Activated naive CD4-positive, alpha-beta T cell treated with anti-CD3 and anti-CD28 coated beads for 36 hours (primary cell): ENCODE measurements at places on chromosomes 2 and 18. TPM values are rescaled to one million over a fixed set of nuclear protein-coding genes. Genes with fewer than 3 reads are reported as not detected.
A peak's percentile ranks its signal among the peaks of the same experiment; 100 is the strongest.

MAP3K2 gene
- total RNA-seq = 27.4 TPM

SIX3 gene
- total RNA-seq = not detected

CREG2 gene
- total RNA-seq = not detected

CFAP221 gene
- not detected for total RNA-seq

C2orf80 gene
- total RNA-seq = not detected

E2F6 gene
- 8.7 TPM for total RNA-seq

SLC11A1 gene
- not detected for total RNA-seq

TUBA3E gene
- total RNA-seq = not detected

NYAP2 gene
- total RNA-seq = not detected

- no peak for DNase-seq
- no peaks in the 10 kb centered on the region for H3K36me3 ChIP-seq
- no peak overlapping the region for H3K27ac ChIP-seq
- H3K4me1 ChIP-seq = no peaks in the 10 kb centered on the region
Observed at GRCh38 chr2:9145109-9145751, 61.4 kb upstream of the ASAP2 start.

- DNase-seq = peak; percentile 38
- no peak overlapping the region for H3K27ac ChIP-seq
Observed at GRCh38 chr2:152134488-152135280, 35.8 kb upstream of the CACNB4 start.

- peaks cover 18% of the 10 kb centered on the region for H3K4me1 ChIP-seq
- no peak overlapping the region for H3K4me3 ChIP-seq
- H3K27me3 ChIP-seq = no peaks in the 10 kb centered on the region
- DNase-seq = no peak
- H3K36me3 ChIP-seq = peaks cover 33% of the 10 kb centered on the region
Observed at GRCh38 chr2:218721934-218722333, 11.3 kb downstream of the TTLL4 start.

- H3K27me3 ChIP-seq = no peaks in the 10 kb centered on the region
- peaks cover 18% of the 10 kb centered on the region for H3K36me3 ChIP-seq
- no peak overlapping the region for H3K27ac ChIP-seq
- DNase-seq = no peak
- no peak overlapping the region for H3K4me3 ChIP-seq
- H3K4me1 ChIP-seq = no peaks in the 10 kb centered on the region
Observed at GRCh38 chr2:3451169-3451568, 68.2 kb downstream of the ADI1 start.

GRCh38 chr2:30886080-30886479, 78.8 kb upstream of the CAPN13 start:
- H3K27ac ChIP-seq = no peak overlapping the region
- no peak overlapping the region for H3K4me3 ChIP-seq
- H3K27me3 ChIP-seq = no peaks in the 10 kb centered on the region
- H3K36me3 ChIP-seq = no peaks in the 10 kb centered on the region

GRCh38 chr2:233060980-233061590, 943 bp downstream of the INPP5D start:
- H3K4me3 ChIP-seq = peak overlapping the region; percentile 98
- DNase-seq = peak; percentile 63
- H3K27me3 ChIP-seq = no peaks in the 10 kb centered on the region
- peak overlapping the region; percentile 98 for H3K27ac ChIP-seq
- H3K36me3 ChIP-seq = peaks cover 14% of the 10 kb centered on the region

GRCh38 chr2:99338029-99338585, 918 bp downstream of the EIF5B start:
- H3K36me3 ChIP-seq = no peaks in the 10 kb centered on the region
- H3K27me3 ChIP-seq = no peaks in the 10 kb centered on the region
- peak; percentile 9 for DNase-seq
- H3K4me3 ChIP-seq = no peak overlapping the region
- H3K4me1 ChIP-seq = peaks cover 56% of the 10 kb centered on the region
- H3K27ac ChIP-seq = no peak overlapping the region

DNA sequence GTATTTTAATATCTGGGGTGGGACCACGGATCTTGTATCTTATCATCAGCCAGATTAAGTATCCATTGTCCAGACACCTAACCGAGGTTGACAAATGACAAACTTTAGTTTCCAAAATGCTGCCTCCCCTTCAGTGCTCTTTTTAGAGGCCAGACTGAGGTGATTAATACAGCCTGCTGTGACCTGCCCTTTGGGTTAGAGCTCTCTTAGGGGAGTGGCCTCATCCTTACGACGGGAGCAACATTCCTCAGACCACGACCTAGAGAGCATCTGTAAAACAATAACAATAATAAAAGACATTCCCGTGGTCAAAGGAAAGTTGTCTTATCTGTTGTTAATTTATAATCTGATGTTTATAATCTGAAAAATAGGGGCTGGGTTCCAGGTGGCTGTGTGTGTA, 405.3 kb downstream of the LPIN1 start:
- H3K27me3 ChIP-seq = no peaks in the 10 kb centered on the region
- no peak overlapping the region for H3K27ac ChIP-seq
- no peaks in the 10 kb centered on the region for H3K36me3 ChIP-seq
- no peak for DNase-seq
- H3K4me1 ChIP-seq = no peaks in the 10 kb centered on the region

DNA sequence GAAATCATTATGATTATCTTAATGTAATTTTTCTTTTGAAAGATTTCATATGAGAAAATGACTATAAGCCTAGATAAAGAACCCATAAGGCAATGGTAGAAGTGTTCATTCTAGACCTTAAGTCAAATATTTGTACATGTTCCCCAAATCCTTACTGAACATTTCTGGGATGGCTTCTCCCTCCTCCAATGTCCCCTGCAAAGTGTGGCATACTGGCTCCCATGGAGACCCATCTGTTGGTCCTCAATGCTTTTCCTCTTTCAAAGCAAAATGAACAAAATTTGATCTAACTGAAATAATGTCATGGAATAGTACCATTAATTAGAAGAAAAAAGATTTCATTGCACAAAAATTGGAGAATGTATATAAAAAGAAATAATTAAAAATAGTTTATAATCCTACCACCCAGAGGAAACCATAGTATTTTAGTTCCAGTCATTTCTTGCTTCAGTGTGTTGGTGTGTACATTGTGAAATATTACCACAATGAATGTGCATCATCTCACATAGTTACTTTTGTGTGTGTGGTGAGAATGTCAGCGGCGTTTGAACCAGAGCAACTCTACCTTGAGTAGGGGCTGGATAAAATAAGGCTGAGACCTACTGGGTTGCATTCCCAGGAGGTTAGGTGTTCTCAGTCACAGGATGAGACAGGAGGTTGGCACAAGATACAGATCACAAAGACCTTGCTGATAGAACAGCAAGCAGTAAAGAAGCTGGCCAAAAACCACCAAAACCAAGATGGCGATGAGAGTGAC, 181.3 kb downstream of the UXS1 start:
- no peak overlapping the region for H3K27ac ChIP-seq
- H3K27me3 ChIP-seq = no peaks in the 10 kb centered on the region
- no peak overlapping the region for H3K4me3 ChIP-seq
- peaks cover 1% of the 10 kb centered on the region for H3K36me3 ChIP-seq

DNA sequence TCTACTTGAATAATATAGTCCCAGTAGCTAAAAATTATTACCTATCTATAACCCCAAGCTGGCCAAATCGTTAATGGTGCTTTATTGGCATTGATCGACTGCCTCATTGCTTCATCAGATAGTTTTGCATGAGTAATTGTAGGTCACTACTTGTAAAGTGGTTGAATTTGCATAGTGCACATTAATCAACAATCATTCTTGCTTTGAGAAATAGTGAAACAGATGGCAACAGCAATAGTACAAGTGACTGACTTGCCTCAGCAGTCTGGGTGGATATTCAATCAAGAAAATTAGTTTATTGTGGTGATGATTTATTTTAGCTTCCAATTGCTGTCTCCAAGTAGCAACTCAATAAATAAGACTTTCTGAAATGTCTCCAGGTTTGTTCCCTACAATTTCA, 117.8 kb upstream of the NRXN1 start:
- no peaks in the 10 kb centered on the region for H3K4me1 ChIP-seq
- DNase-seq = no peak
- no peaks in the 10 kb centered on the region for H3K27me3 ChIP-seq
- H3K36me3 ChIP-seq = no peaks in the 10 kb centered on the region
- H3K27ac ChIP-seq = no peak overlapping the region
- no peak overlapping the region for H3K4me3 ChIP-seq

DNA sequence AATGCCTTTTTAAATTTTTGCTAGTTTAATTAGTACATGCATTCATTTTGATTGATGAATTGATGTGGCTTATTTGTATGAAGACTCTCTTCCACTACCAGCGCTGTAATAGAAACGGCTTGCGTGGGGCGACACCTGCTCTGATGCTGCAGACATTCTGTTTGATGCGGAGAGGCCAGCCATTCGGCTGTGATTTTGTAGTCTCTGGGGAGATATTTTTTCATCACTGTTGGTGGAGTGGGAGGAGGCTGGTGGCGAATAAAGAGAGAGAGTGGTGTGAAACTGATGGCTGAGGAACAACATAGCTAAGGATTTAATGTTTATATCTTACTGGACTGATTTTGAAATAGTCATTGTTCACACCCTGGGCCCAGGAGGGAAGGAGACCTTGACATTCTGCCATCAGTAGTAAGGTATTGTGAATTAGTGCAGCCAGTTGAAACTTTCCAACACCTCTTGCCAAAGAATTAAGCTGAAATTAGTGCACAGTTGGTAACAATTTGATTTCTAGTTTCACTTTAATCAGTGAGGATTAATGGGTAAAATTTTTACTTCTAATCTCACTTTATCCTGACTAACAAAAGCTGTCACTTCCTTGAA, 224.1 kb downstream of the MTX2 start:
- no peaks in the 10 kb centered on the region for H3K36me3 ChIP-seq
- H3K27ac ChIP-seq = no peak overlapping the region
- peaks cover 25% of the 10 kb centered on the region for H3K27me3 ChIP-seq
- no peak overlapping the region for H3K4me3 ChIP-seq
- H3K4me1 ChIP-seq = no peaks in the 10 kb centered on the region

GRCh38 chr2:106552921-106553320, 65.8 kb downstream of the CD8B2 start:
- no peaks in the 10 kb centered on the region for H3K4me1 ChIP-seq
- no peak overlapping the region for H3K27ac ChIP-seq
- H3K4me3 ChIP-seq = no peak overlapping the region

DNA sequence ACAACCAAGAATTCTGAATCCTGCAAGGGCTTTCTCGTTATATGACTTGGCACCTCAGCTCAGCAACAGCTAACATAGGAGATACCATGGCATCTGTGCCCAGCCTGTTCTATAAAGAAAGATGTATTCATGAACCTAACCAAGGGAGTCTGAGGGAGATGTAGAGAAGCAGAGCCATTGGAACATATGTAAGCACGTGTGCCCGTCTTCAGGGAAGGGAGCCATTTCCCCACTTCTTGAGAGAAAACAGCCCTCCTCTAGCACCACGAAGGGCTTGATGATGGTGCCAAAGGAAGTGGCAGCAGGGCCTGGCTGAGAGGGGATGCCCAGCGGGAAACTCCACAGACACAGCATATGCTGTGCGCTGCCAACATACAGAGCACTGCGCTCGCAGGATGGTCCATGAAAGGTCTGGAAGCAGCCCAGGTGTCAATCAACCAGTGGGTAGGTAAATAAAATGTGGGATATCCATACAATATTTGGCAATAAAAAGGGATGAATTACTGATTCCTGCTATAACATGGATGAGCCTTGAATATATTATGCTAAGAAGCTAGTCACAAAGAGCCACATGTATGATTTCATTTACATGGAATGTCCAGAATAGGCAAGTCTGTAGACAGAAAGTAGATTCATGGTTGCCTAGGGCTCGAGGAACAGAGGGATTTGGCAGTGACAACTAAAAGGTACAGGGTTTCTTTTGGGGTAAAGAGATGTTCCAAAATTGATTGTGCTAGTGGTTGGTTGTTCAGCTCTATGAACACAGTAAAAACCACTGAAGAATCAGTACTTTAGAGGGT, 16.1 kb downstream of the TMEM247 start:
- H3K36me3 ChIP-seq = no peaks in the 10 kb centered on the region
- H3K27ac ChIP-seq = no peak overlapping the region
- no peaks in the 10 kb centered on the region for H3K27me3 ChIP-seq

- peak overlapping the region; percentile 60 for H3K4me3 ChIP-seq
- peak overlapping the region; percentile 86 for H3K27ac ChIP-seq
- peaks cover 8% of the 10 kb centered on the region for H3K36me3 ChIP-seq
- peak; percentile 14 for DNase-seq
- no peaks in the 10 kb centered on the region for H3K27me3 ChIP-seq
Observed at GRCh38 chr2:171084128-171084527, 76.6 kb downstream of the TLK1 start.

DNA sequence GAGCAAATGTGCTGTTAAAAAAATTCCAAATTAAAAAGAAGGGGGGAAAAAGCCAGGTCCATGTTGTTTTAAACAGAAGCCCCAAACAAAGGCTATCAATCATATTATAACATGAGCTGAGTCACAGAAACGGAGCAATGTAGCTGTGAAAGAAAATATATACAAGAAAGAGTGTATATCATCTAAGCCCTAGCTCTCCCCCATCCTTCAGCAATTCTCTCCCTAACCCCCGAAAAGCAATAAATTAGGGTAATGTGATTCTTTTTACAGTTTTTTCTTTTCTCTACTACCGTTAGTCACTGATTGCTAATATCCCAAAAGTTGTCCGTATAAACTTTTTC, 25.3 kb downstream of the FEZ2 start:
- no peak overlapping the region for H3K4me3 ChIP-seq
- no peaks in the 10 kb centered on the region for H3K4me1 ChIP-seq
- H3K27ac ChIP-seq = no peak overlapping the region
- peaks cover 36% of the 10 kb centered on the region for H3K36me3 ChIP-seq
- H3K27me3 ChIP-seq = no peaks in the 10 kb centered on the region
